ENCODE measurements at places on chromosomes 6 and 20.

DNA sequence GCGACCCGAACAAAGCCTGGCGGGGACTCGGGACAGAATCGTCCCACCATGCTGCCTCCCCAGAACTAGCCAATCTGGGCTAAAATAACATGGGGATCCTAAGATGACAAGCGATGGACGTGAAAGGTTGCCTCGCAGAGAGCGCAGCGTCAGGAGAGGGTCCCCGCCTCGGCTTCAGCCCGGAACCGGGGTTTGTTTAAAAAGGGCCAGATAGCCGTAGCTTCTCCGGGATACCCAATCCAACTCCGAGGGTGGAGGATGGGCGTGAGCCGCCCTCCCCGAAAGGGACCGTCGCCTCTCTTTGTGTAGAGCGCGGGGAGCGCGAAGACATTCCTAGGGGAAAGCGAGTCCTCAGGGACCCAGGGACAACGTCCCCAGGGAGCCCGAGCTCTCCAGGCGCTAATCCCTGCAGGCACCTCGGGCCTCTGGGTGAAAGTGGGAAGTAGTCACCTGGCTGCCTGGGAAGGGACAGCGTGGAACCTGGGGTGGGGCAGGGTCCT lies 643 bp downstream of the CD24 start:
- DNase-seq = no peak

GRCh38 chr6:24961852-24962251 lies 26.1 kb upstream of the RIPOR2 start:
- no peak for DNase-seq

GRCh38 chr6:15453622-15454021 lies 207.8 kb downstream of the JARID2 start:
- no peak for DNase-seq

- DNase-seq = no peak
Observed at GRCh38 chr6:148414836-148415235, 72.2 kb downstream of the SASH1 start.

- DNase-seq = no peak
Observed at GRCh38 chr6:3280866-3281465, 22.2 kb downstream of the PSMG4 start.

- no peak for DNase-seq
Observed at GRCh38 chr6:107064579-107065065, 36.6 kb downstream of the MTRES1 start.

- DNase-seq = no peak
Observed at GRCh38 chr20:51135926-51136715, 113.2 kb upstream of the KCNG1 start.

DNA sequence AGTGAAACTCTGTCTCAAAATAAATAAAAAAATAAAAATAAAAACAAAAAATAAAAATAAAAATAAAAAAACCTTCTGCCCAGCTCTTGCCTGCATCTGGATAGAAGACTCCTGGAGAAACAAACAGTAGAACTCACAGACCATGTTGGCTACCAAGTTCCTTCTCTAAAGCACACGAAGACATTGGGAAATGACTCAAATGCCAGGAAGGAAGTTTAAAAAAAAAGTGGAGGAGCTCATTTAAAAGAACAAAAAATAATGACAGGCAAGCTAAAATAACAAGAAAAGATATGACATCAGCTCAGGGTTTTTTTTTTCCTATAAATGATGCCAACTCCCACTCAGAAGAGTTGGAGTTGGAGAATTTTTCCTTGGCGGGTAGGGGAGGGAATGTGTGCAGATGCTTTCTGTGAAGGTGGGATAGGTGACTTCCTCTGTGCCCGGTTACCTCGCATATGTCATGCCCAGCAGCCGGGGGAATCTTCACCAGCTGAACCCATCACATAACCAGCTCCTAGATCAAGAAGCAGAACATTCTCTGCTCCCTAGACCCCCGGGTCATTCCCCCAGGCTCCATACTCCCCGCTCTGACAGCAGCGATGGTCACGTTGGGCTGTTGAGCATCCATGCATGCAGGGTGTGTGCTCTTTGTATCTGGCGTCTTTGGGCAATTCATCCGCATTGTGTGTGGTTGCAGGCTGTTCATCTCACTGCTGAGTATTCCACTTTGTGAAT lies 17.3 kb upstream of the CD93 start:
- no peak for DNase-seq

DNA sequence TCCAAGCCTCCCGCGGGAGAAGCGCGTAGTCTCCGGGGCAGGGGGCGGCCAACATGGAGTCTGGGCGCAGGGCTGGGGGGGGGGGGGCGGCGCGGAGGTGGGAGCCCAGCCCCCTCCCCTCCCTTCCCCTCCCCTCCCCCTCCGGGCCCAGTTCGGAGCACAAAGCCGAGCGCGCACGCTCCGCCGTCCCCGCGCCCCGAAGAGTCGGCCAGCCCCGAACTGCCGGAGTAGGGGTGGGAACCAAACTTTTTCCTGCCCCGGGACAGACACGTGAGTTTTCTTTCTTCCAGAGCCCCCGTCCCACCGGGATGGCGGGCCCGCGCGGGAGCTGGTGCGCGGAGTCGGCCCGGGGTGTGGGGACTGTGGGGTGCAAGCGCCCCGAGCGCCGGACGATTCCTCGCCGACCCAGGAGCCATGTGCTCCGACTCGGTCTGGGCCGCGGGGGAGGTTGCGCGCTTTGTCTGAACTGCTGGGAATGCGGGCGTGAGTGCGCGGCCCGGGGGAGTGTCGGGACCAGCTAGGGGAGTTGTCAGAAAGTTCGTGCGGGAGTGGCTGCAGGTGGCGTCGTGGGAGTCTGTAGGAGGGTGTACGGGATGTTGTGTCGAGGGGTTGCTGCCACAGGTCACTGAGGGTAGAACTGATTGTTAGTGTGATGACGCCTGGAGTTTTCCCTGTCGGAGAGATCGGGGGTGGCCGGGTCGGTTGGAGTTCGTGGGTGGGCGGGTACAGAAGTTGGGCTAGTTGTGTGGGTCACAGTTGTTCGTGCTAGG lies 1.2 kb downstream of the TGIF2 start:
- DNase-seq = peak; percentile 35

GRCh38 chr6:151341476-151342195 lies 49.7 kb downstream of the ZBTB2 start:
- no peak for DNase-seq

DNA sequence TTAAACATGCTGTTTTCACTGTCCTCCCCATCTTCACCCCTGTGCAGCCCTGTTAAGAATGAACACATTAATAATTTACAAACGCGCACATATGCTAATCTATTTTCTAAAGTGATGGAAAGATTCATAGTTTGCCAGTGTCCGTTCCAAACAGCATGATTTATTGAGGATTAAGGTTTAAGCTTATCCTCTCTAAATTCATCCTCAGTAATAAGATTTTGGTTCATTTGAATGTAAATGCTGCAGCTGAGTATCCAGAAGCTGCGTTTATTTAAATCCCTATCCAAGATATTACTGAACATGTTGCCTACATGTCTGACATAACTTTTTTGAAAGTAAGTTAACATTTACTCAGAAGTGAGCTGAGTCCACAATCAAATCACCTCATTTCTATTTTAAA lies 42.8 kb upstream of the FAM135A start:
- DNase-seq = no peak

- DNase-seq = no peak
Observed at GRCh38 chr6:113632220-113632864, 224.8 kb upstream of the MARCKS start.

DNA sequence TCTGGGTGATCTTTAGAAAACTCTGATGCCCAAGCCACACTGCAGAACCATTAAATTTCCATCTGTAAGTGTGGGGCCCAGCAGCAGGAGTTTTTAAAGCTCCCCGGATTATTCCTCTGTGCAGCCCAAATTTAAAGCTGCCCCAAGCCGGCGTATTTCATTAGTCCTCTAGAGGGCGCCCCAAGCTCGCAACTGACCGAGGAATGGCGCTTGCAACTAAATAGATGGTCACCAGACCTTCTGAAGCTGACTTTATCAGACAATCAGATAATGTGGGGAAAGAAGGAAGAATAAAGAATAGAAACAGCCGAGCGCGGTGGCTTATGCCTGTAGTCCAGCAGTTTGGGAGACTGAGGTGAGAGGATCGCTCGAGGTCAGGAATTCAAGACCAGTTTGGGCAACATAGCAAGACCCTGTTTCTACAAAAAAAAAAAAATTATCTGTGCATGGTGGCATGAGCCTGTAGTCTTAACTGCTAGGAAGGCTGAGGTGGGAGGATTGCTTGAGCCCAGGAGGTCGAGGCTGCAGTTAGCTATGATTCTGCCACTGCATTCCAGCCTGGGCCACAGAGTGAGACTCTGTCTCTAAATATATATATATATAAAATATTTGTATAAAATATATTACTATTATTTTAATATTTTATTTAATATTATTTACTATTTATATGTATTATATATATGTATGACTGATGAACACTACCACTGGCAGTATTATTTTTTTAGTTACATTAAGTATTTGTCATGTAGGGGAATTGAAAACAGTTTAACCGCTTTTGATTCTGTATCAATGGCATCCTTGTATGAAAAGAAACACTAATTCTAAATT lies 56.0 kb downstream of the OTOR start:
- DNase-seq = no peak

DNA sequence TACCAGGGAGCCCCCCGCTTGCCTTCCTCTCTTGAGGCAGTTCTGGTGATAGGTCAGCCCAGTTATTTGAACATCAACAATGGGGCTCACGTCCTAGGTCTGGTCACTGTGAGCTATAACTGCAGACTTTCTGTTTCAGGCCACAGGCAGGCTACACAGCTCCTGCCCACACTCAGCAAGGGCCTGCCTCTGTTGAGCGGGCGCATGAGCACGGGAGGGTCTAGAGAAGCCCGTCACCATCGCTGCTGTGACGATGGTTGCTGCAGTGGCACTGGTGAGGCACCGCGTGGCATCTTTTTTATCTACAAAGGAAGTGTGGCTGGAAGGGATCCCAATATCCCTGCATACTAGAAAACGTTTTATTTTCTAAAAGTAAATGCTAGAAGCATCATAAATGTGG lies 77.8 kb downstream of the RAMACL start:
- DNase-seq = no peak

DNA sequence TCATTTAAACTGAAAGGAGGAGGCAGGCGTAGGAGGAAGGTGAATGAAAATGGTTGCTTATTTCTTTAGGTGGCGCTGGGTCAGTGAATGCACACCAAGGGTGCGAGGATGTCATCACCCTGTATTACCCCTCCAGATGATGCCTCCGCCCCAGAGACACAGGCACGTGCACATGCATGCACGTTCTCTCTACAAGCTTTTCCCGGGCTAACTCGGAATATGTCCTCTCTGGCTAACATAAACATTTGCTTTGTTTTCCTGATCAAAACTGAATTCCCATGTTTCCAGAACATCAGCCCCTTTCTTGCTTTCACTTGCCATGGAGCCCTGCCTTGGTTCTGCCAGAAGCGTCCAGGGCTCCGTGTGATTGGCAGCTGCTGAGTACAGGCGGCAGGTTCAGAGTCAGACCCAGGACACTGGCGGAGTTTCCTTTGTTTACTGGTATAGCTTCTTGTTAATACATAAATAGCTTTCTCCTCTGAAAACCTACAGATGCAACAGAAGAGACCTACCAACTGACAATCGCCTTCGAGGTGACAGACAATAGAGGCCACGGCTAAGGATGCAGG lies 131.2 kb upstream of the RPS6KA2 start:
- DNase-seq = no peak

GRCh38 chr6:83151114-83151513 lies 42.0 kb downstream of the PGM3 start:
- no peak for DNase-seq

DNA sequence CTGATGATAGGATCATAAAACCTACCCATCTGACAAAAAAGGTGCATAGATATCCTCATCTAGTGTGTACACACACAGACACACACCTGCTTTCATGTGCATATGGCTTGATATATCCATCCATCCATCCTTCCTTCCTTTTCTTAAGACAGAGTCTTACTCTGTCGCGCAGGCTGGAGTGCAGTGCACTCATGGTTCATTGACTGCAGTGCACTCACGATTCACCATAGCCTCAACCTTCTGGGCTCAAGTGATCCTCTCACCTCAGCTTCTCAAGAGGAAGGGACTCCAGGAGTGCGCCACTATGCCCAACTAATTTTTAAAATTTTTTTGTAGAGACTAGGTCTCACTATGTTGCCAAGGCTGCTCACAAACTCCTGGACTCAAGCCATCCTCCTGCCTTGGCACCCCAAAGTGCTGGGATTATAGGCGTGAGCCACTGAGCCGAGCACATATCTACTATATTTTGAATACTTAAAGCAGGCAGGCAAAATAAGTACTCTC lies 27.1 kb downstream of the ADNP start:
- no peak for DNase-seq

- DNase-seq = no peak
Observed at GRCh38 chr20:5118220-5119142, 1.3 kb downstream of the PCNA start.

- no peak for DNase-seq
Observed at GRCh38 chr6:43944908-43945767, 175.1 kb downstream of the VEGFA start.

DNA sequence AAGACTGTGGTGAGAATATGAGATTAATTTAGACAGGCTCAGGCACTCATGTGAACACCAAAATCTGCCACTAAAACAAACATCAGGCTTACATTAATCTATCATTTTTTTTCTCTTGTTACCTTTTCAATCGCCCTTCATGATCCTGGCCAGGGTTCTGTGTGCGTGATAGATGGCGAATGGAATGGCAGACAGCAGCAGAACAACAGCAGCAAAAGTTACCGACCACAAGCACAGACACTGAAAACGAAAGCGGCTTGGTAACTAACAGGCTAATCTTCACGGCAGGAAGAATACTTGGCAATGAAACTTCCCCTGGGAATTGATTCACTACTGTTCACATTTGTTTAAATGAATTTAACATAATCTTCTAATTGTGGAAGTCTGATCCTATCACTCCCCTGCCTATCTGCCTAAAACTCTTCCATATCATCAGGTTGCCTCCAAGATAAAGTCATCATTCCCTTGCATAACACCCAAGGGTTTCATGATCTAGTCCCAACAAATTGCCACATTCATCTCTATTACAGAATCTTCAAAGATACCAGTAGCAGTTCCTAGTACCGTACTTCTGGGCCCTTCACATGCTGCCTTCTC lies 28.7 kb downstream of the PTPRK start:
- DNase-seq = no peak

GRCh38 chr6:118187568-118188164 lies 280.6 kb downstream of the SLC35F1 start:
- DNase-seq = no peak

DNA sequence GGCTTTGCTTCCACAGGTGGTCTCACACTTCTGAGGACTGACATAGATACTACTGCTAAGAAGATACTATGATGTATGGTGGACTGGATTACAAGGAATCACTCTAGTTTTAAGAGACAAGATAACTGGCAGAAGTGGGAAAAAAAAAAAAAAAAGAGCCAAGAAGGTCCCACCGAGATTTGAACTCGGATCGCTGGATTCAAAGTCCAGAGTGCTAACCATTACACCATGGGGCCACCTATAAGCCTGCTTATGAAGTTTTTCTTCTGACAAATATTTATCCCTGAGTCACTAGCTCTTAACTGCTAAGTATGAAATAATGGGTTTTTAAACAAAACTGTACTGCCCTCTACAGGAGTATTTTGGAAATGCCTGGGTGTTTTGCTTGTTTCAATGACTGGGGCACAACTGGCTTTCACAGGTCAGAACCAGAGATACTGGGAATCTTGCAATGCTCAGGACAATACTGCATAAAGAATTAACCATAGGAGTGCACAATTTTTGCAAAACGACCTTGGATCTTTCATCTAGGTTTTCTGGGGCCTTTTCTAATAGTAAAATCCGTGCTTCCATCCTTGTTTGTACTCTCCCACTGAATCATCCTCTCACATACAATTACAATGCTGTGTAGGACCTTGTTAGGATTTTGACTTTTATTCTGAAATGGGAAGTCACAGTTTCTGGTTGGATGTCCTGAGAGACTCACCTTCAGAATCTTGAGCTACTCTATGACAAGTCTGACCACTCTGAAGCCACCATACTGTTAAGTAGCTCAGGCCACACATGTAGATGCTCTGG lies 116.3 kb downstream of the OR2B2 start:
- peak; percentile 12 for DNase-seq
